Tibial nerve (tissue), 4 donors: ENCODE measurements at places on chromosomes 3 and 15. TPM values are rescaled to one million over a fixed set of nuclear protein-coding genes. Genes with fewer than 3 reads are reported as not detected.

GRCh38 chr15:37756407-37756806 lies 178.0 kb upstream of the TMCO5A start:
- DNase-seq, result no peak

The P2RY14 gene
- total RNA-seq, result 9.4 TPM

- no peak for DNase-seq
Observed at GRCh38 chr3:66154444-66154861, 66.3 kb upstream of the SLC25A26 start.

- no peak for DNase-seq
Observed at GRCh38 chr3:188830893-188831292, 340.9 kb upstream of the TPRG1 start.

DNA sequence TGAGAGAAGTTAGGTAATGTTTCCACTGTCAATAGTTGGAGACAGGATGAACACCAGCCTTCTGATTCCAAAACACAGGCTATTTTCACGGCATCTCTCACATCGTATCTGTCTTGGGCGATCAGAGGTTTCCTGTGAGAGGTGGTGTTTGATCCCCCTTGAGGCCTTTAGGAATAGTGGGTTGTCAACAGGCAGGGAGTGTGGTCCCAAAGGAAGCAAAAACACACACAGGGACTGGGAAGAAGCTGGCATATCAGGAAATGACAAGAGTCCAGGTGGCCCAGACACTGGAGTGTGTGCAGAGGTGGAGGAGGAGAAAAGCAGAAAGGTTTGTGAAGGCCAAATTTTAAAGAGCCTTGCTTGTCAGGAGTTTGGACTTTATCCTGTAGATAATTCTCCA lies 6.6 kb upstream of the MAGEF1 start:
- no peak for DNase-seq
